ENCODE measurements at places on chromosomes 2 and 18.

- DNase-seq = no peak
Measured at GRCh38 chr18:36568487-36568886, 260.3 kb downstream of the TPGS2 start.

DNA sequence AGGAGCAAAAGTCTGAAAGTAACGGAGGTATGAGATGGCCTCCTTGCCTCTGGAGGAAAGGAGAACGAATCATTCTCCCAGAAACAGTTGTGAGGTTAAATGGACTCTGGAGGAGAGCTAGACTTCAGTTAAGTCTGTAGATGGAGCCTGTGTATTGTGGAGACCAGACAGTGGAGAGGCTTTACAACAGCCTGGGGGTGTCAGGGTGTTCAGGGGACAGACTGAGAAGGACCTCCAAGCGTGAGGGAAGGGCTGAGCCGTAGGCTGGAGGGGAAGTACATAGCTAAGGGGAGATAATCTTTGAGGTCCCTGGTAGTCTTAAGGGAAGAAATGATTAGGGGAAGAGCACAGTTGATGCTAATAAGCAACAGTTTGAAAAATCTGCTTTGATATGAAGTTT lies 76.6 kb downstream of the GALNT1 start:
- no peak for DNase-seq

GRCh38 chr2:96344011-96344410 lies 8.4 kb downstream of the NCAPH start:
- DNase-seq = no peak

DNA sequence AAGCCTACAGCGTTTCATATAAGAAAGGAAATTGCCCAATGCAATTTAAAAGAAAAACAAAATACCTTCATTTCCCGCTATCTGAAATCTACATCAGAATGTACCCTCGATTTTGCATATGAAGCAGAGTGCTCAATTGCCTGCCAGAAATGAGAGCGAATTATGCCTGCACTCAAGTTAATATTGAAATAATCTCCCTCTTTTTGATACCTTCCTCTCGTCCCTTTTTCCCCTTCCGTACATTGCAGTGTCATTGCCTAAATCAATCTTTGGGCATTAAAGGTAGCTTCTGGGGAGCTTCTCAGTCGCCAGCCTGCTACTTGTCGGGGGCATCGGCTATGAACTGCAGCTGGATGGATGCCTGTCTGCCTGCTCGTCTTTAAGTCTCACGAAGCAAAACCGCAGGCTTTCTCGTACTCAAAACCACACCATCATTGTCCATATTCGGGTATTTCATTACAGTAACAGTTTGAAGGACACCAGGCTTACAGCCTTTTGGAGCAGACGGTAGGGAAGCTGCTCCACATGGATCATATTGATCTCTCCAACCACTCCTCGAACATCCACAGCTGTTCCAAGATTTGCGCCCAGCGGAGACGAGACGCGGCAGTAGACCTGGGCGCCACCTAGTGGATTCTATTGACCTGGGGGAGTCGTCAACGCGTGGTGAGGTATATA lies 64.0 kb upstream of the HNRNPA3 start:
- peak; percentile 45 for DNase-seq

GRCh38 chr2:97950329-97951154 lies 45.2 kb downstream of the TMEM131 start:
- no peak for DNase-seq

All from stimulated activated CD4-positive, alpha-beta T cell treated with anti-CD3 and anti-CD28 coated beads, Interleukin-15, amount 100 ng/mL, for 1 hour (primary cell).